KBM-7 (cell line): ENCODE measurements at places on chromosomes 1 and 21.

DNA sequence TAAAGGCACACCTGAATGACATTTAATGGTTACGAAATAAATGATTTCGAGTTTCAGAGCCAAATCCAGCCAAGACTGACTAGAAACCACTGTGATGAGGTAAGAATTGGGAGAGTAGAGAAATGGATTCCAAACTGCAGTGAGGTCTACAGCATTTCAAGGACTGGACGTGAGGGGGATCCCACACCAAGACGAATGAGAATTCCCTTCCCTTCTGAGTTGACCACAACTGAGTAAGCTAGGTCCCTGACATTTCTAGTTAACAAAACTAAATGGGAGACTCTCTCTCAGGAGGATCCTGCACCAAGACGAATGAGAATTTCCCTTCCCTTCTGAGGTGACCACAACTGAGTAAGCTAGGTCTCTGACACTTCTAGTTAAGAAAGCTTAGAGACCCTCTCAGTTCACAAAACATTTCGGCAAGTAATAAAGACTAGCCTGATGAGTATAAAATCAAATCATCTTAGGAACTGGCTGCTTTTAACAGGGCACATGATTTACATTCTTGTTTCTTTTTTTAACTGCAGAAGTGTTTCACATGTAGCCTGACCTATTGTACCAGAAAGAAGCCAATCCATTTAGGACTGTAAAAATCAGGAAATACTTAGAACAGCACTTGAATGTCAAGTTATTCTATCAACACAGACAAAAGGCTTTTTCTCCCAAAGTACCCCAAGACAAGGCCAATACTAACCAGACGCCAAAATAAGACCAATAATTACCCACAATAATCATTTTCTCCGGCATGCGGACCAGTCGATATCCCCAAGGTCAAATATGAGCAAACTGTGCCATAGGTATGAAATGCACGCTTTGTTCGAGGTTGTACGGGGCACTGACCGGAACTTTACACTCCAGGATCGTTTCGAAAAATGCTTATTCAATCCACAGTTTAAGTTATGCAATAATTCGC lies 1.4 kb upstream of the SPATA1 start:
- DNase-seq: peak; percentile 45

DNA sequence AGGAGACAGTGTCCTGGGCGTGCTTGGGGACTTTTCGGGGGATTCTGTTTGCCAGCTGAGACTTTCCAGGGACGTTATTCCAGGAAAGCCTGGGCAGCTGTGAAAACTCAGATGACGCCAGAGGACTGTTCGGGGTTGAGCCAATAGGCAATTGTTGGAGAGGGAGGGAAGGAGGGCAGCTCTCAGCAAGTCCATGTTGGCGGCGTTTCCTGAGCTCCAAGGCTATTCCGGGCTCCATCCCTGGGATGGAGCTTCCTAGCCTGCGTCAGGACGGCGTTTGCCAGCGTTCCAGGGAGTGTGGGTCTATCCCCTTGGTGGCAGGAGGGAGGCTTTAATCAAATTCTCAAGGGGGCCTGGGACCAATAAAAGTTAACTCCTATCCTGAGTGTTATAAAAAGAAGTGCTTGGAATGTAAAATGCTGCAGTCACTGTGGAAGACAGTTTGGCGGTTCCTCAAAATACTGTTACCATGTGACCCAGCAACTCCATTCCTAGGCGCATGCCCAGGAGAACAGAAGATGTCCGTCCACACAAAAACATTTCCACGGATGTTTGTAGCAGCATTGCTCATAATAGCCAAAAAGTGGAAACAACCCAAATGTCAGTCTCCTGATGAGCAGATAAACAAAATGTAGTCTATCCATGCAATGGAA lies 15.2 kb downstream of the SLC27A3 start:
- DNase-seq: no peak

GRCh38 chr1:70220015-70220414 lies 1.2 kb upstream of the SRSF11 start:
- DNase-seq: peak; percentile 68

GRCh38 chr21:45570071-45570470 lies 27.8 kb upstream of the SLC19A1 start:
- DNase-seq: no peak

DNA sequence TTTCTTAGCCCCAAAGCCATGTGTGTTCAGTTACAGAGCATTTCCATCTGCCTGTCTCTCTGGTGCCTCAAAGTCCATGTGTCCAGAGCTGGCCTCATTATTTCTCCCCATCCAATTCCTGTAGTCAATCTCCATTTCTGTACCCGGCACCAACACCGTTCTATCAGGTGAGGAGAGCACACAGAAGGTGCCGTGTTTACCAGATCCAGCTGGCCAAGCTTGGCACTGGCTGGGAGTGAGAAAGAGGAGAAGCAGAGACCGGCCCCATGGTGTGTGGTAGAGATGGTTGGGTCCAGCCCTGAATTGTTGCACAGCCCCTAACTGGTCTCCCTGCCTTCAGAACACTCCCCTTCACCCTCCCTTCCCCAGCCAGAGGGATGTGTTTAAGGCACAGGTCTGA lies 7.5 kb upstream of the SSBP3 start:
- DNase-seq: no peak
